ENCODE measurements at places on chromosomes 5 and 9.

- DNase-seq, result no peak
Measured at GRCh38 chr5:168813184-168813968, 234.2 kb upstream of the PANK3 start.

GRCh38 chr5:156497804-156498208 is 170.8 kb downstream of the SGCD start:
- no peak for DNase-seq

DNA sequence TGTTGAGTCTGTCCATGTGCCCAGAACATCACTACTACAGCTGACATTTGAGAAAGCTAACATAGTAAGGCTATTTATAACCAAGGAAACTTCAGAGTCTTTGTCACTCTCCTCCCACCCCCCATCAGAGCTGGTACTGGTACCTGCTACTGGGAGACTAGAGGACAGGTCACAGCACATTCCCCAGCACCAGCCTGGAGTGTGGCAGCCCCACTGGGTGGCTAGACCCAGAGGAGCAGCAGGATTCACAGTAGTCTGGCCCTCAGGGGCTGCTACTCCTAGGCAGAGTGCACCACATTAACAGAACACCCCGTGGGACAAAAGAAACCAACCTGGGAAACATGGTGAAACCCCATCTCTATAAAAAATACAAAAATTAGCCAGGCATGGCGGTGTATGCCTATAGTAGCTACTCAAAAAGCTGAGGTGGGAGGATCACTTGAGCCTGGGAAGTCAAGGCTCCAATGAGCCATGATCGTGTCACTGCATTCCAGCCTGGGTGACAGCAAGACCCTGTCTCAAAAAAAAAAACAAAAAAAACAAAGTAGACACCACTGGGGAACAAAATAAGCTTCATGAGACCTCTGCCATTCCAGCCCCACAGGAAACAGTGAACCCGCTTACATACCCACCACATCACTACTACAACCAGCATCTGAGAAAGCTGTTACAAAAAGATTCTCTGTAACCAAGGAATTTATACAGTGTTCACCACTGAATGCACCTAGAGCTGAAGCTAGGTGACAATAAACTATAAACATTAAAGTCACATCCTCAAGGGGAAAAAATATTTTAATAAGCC is 26.3 kb upstream of the PTGER4 start:
- DNase-seq, result no peak

- no peak for DNase-seq
Measured at GRCh38 chr9:122033775-122034373, 59.2 kb downstream of the TTLL11 start.

DNA sequence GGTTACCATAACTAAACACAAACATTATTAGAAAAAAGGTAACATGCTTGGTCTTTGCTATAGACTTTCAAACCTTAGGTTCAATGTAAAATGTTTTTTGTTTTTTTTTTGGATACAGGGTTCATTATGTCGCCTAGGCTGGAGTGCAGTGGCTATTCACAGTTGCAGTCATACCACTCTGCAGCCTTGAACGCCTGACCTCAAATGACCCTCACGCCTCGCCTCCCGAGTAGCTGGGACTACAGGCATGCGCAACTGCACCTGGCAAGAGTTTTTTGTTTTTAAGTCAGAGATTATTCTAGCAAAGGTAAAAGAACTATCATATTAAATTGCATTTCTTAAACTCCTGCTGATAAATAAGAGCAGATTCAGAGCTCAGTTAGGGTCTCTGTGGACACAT is 55.1 kb upstream of the NR5A1 start:
- no peak for DNase-seq

- peak; percentile 25 for DNase-seq
Measured at GRCh38 chr5:77076961-77077828, 9.9 kb downstream of the ZBED3 start.

DNA sequence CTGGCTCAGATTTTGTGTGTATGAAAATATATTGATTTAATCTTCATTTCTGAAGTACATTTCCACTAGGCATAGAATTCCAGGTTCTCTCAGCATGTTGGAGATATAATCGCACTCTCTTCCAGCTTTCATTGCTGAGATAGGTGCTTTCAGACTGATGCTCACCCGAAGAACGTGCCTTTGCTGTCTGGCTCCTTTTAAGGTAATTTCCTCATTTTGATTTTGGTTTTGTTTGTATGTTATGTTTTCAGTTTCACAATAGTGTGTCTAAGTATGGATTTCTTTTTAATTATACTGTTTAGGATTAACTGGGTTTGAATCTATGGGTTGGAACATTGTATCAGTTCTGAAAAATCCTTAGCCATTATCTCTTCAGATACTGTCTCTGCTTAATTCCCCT is 132.0 kb upstream of the NFIB start:
- no peak for DNase-seq

DNA sequence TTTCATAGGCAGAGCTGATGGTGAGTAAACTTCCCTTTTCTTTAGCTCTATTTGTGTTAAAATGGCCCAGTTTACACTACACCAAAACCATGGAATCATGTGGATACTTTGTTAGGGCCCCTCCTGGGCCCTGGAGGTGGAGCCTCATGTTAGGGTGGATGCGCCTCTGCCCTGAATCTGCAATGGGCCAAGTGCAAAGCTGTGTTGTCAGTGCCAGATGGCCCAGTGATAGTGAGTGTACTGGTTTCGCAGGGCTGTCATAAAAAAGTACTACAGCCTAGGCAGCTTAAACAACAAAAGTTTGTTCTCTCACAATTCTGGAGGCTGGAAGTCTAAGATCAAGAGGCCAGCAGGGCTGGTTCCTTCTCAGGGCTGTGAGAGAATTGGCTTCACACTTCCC is 64.8 kb downstream of the HSPA4 start:
- no peak for DNase-seq

DNA sequence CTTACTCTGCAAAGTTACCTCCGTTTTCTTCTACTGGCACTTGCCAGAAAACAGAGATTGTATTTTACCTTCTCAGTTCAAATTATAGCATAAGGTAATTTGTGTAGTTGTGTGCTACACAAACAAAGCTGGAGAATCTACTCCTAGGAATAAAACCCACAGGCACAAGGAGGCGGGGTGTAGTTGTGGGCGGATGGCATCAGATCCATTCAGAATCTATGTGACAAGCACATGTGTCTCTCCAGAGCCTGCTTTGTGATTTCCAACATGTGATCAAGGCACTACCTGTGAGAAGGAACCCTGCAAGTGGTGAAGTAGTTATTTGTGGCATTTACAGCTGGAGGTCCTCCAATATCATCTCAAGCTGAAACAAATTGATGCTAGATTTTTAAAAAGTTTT is 39.0 kb downstream of the GAS1 start:
- no peak for DNase-seq

GRCh38 chr9:88378317-88378716 is 9.9 kb upstream of the SPIN1 start:
- no peak for DNase-seq

DNA sequence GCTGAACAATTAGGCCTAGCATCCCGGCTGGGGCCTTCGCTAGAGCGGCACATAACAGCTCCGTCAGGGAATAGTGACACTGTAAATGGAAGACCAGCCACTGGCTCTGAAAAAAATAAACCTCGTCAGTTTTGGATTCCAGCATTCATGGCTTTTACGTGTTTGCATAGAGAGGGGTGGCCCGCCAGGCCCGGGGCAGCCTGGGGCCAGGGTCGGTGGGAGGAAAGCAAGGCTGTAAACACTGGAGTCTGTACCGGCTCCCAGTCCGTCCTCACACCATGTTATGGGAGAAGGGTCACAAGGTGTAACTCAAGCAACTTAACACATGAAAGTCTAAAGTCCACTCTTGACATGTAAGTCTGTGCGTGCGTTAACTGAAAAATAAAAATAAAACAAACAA is 11.2 kb downstream of the CCNI2 start:
- no peak for DNase-seq

DNA sequence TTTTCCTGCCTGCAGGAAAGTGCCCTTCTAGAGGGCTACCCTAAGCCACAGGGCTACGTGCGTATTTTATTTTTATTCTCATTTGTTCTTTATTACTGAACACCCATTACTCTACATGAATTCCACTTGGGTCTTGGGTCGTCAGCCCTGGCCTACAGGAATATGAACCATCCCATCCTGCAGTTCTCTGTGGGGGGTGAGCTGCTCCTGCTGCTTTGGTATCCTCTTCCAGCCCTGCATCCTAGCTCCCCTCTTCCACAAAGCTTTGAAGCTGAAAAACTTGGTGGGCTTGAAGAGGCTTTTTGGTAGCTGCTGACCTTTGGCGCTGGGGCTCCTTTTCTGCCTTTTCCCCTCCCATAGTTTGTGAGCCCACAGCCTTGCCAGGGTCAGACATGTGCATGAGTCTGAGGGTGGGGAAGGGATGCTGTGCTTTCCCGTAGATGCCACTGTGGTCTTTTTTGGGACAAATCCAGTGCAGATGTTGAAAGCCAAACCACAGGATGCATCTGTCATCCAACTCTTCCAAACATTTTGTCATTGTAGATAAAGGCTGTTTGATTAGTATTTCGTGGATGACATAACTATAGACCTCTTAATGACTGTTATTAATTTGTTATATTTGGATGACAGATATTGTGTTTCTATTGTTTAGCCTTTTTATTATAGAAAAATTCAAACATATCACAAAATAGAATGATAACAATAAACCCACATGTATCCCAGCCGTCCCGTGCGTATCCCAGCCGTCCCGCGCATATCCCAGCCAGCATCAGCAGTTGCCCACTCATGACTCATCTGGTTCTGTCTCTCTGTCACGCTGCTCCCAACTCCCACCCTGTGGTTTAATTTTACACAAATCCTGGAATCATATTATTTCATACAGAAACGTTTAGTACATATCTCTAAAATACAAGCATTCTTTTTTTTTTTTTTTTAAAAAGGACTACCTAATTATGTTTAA is 43.9 kb downstream of the SLC46A2 start:
- no peak for DNase-seq

DNA sequence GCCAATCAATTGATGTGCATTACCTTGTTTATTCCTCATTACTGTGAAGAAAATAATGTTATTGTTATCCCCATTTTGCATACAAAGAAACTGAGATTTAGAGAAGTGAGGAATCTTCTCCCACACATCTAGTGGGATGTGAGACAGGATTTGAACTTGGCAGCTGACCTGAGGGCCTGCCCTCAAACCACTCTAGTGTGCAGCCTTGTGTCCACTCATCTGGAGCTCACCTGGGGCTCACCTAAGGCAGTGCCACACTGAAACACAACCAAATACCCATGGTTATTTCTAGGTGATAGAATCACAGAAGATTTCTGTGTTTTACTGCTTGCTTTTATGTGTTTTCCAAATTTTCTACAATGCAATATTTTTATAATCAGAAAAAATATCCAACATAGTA is 94.7 kb upstream of the SAP30L start:
- no peak for DNase-seq

DNA sequence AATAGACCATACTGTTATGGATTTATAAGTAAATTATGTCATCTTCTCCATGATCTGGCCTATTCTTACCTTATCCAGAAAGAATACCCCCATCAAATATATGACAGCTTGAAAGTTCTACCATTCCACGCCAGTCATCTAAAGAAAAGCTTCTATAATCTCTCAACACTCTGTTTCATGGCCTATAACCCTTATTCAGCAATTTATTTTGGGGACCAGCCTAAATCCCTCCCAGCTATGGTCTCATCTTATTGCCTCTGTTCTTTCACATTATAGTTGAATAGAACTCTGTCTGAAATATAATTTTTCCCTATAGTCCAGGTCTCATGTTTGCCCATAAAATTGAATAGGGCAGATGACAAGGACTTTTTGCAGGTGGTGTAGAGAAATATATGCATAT is 2387.6 kb upstream of the WWC1 start:
- DNase-seq, result no peak

DNA sequence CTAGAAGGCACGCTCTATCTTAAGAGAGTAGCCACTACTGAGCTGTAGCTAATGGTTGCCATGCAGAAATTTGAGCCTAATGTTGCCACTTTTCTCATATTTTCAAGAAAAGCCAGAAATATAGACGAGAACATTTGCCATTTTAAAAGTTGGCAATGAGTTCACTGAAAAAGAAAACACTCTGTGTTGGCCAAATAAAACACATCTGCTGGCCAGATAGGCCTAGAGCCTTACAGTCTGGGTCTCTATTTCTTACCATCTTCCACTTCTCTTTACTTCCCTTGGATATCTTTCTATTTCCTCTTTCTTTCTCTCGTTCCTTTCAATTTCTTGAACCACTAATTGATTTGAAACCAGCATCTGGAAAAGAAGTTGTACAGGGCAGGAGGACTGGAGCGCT is 36.6 kb upstream of the VCAN start:
- DNase-seq, result no peak

DNA sequence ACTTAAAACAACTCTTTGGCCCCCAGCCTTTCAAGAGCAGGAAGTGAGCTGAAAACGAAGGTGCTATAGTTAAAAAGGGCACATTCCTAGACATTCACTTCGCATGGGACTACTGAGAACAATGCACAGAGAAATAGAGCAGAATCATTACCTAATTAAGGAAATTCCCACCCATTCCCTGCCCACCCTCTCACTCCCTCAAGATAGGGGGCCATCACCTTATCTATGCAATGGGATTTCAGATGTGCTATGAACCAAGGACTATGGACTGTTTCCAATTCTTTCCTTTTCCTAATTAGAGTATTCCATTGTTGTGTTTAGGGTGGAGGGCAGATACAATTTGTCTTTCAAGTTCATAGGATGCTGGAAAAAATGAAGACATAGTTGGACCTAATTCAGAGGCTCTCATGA is 476.8 kb downstream of the CETN3 start:
- no peak for DNase-seq

DNA sequence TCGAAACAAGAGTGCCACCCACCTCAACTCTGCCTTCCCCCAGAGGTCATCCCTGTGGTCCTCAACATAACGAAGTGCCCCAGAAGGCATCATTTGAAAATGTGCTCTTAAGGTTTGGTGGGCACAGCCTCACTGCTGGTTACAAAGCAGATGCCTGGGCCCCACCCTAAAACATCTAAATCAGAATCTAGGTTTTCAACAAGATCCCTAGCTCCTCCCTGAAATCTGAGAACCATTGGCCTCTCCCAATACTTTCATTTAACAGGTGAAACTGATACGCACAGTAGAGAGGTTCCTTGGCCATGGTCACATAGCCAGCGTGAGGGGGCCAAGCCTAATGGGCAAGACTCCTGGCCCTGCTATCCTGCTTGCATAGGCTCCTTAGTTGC is 376.2 kb upstream of the CLINT1 start:
- no peak for DNase-seq

DNA sequence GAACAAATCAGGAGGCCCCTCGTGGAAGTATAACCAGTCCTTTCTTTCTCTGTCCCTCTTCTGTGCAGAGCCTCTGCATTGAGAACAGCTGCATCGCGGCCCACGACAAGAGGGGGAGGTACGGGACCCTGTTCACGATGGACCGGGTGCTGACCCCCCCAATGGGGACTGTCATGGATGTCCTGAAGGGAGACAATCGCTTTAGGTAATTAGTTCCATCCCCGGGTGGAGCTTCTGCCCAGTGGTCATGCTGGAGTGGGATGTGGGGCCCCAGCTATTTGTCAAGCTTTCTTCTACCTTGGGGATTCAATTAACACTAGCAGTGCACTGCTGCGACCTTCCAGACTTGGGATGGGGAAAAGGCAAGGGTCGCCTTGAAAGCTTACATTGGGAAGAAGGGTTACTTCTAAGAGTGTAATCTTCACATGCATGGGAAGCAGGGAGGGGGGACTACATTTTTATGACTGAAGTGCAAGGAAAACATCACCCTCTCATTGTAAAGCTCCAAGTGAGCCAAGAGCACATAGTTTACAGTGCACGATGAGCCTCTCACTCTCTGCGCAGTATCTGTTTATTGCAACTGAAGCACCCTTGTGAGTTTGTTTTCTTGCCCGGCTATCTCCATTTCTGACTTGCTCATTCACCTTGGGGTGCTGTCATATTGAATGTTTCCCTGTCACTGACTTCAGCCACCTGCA is 27.0 kb downstream of the TGFBI start:
- no peak for DNase-seq

GRCh38 chr5:124789104-124789605 is 42.7 kb upstream of the ZNF608 start:
- DNase-seq, result no peak
